NCI-H524 (cell line): ENCODE measurements at places on chromosomes 3 and 15.

- DNase-seq: no peak
Observed at GRCh38 chr15:39299486-39300267, 281.2 kb upstream of the THBS1 start.

GRCh38 chr3:12991861-12992281 is 81.4 kb downstream of the IQSEC1 start:
- no peak for DNase-seq

DNA sequence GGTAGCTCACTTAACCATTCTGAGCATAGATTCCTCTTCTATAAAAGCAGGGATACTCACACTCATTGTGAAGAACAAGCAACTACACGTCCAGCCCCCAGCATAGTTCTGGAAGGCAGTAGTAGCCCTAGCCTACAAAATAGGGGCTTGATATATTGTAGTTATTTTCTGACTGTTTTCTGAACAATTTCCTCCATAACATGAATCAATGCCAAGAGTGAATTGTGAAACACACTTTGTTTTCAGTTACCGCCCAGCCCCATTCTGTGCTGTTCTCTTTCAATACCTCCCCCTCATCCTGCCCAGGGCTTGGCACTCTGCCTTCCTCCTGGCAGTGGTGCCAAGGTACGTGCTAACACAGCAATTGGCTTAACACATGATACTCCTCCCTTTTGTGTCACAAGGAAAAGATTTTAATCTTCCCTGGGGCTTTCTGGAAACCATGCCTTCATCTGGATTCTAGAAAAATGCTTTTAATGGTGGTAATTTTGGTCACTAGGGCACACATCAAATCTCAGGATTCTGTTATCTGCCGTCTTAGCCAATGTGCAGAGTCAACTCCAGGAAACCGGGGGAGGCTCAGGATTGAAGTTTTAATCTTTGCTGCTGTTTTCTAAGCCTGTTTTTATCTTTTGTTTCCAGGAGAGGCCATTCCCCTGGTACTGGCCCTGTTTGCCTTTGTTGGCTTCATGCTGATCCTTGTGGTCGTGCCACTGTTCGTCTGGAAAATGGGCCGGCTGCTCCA is 37.2 kb downstream of the IL20RB start:
- no peak for DNase-seq

GRCh38 chr15:37616215-37616614 is 318.2 kb upstream of the TMCO5A start:
- DNase-seq: no peak

- DNase-seq: no peak
Observed at GRCh38 chr15:25695875-25696760, 167.0 kb downstream of the ATP10A start.

DNA sequence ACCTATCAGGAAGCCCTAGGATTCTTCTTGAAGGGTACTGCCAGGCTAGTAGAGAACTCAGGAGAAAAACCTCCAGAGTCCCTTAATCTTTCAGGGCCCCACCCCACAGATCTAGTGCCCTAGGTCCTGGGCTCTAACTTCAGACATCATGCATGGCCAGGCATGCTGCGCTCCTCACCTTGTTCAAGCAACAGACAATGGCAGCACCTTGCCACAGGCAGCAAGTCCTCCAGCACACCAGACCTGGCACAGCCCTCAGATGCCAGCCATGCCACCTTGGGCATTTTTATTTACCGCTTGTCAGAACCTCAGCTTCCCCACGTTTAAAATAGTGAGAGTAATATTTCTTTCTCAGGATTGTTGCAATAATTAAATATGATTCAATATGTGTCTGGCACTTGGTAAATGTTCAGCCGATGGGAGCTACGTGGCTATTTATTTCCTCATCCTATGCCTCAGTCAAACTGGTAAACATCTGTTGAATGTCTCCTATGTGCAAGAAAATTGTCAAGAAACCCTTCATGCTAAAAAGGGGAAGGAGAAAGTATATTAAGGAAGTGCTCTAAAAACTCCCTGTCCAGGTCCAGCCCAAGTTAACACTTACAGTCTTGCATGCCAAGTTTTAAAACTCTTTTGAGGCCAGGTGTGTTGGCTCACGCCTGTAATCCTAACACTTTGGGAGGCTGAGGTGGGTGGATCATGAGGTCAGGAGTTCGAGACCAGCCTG is 14.5 kb upstream of the CCR1 start:
- DNase-seq: no peak

GRCh38 chr15:88918738-88919137 is 5.6 kb upstream of the MFGE8 start:
- DNase-seq: no peak

- no peak for DNase-seq
Observed at GRCh38 chr3:164451072-164451910, 627.0 kb downstream of the SI start.

DNA sequence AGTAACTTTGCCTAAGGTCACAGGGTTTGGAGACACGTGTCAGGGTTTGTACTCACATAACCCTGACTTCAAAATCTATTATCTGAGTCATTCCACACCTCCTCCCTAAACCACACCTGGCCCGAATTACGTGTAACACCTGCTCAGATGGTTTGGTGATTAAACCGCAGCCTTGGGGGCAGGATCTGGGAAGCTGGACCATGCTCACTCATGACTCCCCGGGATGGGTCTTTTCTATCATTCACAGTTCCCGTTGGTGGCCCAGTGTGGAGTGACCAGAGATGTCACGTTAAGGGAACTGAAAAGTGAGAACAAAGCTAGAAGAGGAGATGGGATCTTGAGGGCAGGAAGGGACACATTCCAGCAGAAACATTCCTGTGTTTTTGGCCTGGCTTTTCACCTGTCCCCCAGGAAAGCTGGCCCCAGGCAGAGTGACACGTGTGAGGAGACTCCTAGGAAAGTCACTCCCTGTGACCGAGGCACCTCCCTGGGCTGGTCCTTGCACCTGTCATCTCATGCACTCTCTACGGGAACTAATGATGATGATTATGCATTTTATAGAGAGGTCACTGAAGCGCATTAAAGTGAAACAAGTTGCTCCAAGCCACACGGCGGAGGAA is 75.4 kb upstream of the POMGNT2 start:
- DNase-seq: no peak

DNA sequence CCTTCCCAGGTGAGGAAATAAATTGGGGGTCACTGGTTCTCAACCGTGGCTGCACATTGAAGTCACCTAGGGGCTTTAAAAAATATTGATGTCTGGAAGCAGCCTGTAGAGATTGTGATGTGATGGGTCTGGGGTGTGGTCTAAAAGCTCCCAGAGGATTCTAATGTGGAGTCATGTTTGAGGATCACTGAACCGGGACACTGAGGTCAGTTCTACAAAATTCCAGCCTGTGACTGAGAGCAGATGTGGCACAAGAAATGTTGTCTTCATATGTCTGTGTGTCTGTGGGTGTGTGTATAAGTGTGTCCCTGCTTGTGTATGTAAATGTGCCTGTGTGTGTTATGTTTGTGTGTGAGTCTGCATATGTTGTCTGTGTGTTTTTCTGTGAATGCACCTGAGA is 79.9 kb downstream of the TLE3 start:
- no peak for DNase-seq

- no peak for DNase-seq
Observed at GRCh38 chr3:2595486-2595885, 496.8 kb downstream of the CNTN4 start.

- DNase-seq: no peak
Observed at GRCh38 chr15:38862099-38862498, 297.5 kb upstream of the RASGRP1 start.

DNA sequence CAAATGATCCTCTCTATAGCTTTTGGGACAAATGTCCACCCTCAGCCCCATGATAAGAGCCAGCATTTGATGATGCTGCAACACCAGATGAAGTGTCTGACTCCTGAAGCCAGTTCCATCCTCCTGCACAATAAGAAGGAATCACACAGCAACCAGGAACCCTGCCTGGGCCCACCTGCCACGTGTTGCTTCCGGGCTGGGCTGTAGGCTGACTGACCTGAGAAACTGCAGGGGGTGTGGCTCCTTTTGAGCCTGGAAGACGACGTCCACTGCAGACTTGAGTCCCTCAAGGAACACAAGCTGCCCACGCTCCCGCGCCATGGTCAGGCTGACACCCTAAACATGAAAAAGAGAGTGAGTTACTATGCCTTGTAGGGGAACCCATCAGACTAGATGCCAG is 9.4 kb downstream of the ELP6 start:
- no peak for DNase-seq

DNA sequence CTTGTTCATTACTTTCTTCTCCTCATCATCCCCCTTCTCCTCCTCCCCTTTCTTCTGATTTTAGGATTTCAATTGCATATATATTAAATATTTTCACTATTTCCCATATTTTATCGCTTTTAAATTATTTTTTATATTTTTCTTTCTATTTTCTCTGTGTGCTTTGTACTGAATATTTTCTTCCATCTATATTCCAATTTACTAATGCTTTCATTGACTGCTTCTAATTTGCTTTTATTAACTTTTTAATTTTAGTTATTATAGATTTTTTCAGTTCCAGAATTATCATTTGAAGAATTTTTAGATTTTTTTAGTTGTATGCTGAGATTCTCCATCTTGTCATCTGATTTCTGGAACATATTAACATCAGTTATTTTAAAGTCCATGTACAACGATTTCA is 83.2 kb upstream of the ST3GAL6 start:
- no peak for DNase-seq

- DNase-seq: no peak
Observed at GRCh38 chr3:136937851-136938250, 19.9 kb upstream of the IL20RB start.

- DNase-seq: no peak
Observed at GRCh38 chr15:49620199-49620598, 419 bp downstream of the FAM227B start.

GRCh38 chr15:73539212-73540128 is 93.7 kb downstream of the NPTN start:
- DNase-seq: no peak
